ENCODE measurements at places on chromosomes 4 and X. TPM values are rescaled to one million over a fixed set of nuclear protein-coding genes. Genes with fewer than 3 reads are reported as not detected.

DNA sequence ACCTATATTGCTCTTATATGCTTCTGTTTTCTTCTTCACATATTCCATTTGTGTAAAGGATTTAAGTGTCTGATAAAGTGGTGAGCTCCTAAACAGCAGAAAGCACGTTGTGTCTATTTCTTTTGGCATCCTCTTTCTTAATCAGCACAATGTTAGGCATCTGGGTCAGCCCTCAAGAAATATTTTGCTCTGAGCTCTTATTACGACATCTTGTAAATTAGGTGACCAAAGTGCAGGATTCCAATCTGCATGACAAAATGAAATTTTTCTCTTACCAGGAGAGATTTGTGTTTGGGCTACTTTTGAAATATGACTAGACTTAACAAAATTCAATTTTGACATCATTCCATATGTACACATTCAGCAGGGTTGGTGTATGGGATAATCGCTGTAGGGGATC is 210.0 kb upstream of the IGFBP7 start:
- DNase-seq = no peak

- no peak for DNase-seq
Measured at GRCh38 chrX:130628516-130628915, 226.7 kb downstream of the RBMX2 start.

DNA sequence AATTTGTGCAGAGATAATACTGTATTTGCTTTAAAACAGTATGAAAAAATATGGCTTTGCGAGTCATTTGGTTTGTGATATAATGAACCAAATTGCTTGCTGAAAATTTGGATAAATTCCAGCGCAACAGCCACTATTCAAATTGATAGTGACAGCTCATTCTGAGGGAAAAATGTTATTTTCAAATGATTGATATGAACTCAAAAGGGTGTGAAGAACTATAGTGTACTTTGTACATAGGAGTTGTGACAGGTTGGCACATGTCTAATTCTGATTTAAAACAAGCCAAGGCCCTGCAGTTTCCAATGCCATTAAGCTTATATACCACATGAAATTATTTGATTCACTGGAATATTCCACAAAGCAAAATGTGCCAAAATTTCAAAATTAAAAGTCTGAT is 1628.9 kb upstream of the AGA start:
- no peak for DNase-seq

GRCh38 chr4:55611358-55612059 is 19.5 kb upstream of the PDCL2 start:
- no peak for DNase-seq

- DNase-seq = no peak
Measured at GRCh38 chr4:127799711-127800110, 17.6 kb downstream of the HSPA4L start.

DNA sequence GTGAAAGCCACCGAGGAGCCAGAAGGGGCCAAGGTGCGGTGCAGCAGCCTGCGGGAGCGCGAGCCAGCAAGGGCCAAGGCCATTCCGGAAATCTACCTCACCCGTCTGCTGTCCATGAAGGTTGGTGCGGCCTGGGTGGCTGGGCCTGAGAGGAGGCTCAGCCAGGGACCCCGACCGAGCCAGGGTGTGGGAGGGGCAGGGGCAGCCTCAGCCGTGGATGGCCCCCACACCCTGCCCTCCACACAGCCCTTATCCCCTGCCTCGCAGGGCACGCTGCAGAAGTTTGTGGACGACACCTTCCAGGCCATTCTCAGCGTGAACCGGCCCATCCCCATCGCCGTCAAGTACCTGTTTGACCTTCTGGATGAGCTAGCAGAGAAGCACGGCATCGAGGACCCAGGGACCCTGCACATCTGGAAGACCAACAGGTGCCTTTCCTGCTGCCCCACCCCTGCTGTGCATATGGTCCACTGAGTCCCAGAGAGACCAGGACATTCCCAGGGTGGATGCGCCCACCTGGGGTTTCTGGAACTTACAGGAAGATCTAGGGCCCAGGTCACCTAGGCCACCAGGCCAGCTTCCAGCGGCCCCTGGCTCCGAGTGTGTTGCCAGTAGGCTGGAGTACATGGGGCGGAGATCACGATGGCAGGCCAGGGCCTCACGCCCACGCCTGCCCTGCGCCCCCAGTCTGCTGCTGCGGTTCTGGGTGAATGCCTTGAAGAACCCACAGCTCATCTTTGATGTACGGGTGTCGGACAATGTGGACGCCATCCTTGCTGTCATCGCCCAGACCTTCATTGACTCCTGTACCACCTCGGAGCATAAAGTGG is 3.4 kb upstream of the SRPK3 start:
- no peak for DNase-seq

- no peak for DNase-seq
Measured at GRCh38 chr4:143251779-143252178, 67.1 kb downstream of the USP38 start.

ARHGAP36 gene
- total RNA-seq = not detected

PAGE2B gene
- total RNA-seq = not detected

DNA sequence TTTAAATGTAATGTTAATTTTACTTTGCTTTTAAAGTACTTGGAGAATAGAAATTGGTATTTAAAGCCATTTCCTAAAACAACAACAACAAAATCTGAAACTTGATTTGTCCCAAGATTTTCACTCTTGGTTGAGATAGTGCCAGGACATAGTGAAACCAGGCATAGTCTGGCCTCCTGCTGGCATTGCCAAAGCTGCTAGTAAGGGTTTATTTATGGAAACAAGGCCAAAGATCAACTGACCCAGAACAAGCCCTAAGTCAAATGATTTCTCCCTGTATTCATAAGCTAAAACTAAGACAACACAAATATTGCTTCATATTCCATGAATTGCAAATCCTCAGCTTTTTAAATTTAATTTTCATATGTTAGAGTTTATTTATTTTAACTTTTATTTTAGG is 227.5 kb upstream of the FGF13 start:
- no peak for DNase-seq

DNA sequence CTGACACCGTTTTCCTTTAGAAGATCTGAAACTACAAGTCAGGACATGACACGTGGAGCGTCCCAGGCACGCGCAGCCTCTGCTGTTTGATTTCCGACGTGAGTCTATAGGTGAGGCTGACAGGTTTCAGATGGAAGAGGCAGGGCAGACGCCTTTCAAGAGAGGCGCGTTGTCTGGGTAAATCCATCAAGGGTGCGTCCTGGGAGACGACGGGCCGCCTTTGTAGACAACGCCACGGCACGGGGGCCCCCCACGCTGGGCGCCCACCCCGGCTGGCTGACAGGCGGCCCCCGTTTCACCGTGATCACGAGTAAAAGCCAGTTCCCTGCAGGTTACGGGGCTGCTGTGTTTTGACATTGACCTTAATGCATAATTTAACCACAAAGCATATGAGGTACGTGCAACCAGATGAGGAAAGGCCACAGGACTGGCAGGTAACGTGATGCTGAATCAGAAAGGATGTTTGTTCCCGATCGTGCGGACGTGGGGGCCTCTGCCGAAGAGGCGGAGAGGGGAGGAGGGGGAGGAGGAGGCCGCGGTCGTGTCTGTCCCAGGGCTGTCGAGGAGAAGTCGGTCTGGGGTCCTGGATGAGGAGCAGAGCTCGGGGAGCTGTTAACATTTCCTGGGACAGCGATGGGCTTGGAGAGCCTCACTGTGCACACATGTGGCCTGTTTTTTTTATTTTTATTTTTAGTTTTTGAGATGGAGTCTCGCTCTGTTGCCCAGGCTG is 51.1 kb upstream of the PPP2R3B start:
- no peak for DNase-seq

DNA sequence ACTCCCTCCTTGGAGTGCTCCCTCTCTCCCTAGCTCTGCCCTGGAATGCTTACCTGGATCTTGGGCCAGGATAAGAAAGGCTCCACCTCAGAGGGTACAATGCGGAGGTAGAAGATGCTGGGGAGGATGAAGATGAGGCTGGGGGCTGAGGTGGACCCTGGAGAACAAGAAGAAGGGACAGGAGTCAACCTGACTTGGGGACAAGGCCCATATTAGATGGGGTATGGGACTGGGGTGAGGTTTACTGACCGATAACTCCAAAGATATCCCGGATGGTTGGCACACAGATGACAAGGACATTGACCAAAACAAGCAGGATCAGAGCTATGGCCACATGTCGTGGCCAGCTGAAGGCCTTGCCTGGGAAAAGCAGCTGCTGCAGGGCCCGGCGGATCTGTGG is 10.6 kb downstream of the SLC38A5 start:
- DNase-seq = no peak

DNA sequence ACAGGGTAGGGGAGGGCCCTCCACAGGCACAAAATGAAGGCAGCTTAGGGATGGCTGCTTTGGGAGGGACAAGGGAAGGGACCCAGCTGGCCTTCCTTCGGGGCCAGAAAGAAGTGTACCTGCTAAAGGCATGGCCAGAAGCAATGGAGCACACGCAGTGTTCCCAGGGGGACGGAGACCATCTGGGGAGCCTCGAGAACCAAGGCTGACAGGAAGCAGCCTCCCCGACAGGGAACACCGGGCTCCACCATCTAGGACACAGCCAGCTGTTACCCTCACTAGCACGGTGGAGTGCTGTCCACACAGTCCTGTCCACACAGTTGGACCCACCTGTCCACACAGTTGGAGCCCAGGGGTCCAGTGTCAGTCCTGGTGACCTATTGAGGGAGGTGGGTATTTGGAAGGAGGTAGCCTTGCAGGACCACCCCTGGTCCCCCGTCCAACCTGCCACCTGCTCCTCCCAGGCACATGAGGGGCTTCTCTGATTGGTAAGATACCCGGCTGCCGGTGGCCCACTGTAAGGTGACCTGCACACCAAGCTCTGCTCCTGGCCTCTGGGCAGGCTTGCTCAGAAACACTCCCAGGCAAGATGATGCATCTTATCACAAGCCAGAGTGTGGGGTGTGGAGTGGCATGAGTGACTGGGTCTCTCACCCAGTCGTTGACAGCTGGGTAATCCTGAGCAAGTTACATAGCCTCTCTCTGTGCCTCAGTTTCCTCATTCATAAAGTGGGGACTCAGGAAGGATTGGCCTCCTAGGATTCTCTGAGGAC is 20.5 kb upstream of the AFAP1 start:
- DNase-seq = peak; percentile 78

GRCh38 chr4:165118256-165118909 is 5.7 kb upstream of the TMEM192 start:
- no peak for DNase-seq

CFAP99 gene
- not detected for total RNA-seq

DNA sequence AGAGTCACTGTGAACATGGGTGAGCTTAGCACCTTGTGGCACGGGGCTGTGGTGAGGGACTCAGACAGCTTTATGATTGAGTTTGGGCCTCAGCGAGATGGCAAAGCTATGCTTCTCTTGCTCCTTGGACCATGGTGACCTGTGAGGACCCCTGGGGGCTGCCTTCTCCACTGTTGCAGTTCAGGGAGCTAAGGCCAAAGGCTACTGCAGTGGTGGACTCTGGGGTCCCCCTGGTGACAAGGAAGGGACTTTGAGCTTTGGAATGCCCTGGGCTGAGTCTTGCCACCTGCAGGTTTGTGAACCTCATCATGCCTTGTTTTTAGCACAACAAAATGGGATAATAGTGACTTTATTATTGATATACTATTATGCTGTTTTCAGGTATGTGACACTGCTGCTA is 36.5 kb downstream of the TBL1X start:
- DNase-seq = no peak

DNA sequence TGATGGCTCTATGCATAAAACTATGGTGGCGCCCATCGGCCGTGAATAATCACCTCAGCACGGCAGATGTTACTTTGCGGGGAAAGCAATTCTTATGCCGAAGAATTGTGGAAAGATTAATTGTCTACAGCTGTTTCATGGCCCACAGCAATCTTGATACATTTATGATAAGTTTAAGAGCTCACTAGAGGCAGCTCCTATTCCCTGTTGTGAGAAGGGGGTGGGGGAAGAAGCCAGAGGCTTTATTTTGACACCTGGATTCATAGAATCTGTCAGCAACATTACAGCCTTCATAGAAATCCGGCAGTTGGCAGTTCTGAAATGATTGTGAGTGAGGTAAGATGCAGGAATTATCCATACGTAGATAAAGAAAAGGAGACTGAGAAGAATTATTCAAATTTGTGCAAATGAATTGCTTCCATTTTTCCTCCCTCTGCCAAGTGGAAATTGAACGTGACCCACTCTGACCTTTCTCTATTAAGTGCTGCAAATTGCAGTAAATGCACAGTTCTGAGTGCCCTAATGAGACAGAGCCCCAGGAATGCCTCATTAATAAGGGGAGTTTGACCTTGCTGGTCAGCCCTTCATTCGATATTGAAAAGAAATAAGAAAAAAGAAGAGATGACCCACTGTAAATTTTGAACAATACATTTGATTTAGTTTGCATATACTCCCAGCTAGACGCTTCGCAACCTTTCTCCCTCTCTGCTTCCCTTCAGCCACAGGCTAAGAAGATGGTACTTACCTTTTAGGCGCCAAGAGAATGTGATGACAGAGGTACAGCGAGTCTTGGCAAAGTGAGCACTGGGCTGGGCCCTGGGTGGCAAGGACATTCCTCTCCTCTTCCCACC is 188.8 kb downstream of the GPAT3 start:
- DNase-seq = no peak

EFHC2 gene
- 0.51 TPM for total RNA-seq

GRCh38 chrX:40244980-40245379 is 147.2 kb upstream of the BCOR start:
- DNase-seq = no peak

- DNase-seq = no peak
Measured at GRCh38 chr4:14877246-14878225, 124.7 kb upstream of the CPEB2 start.

- DNase-seq = no peak
Measured at GRCh38 chrX:4243759-4244158, 530.3 kb upstream of the PRKX start.

GRCh38 chrX:129360175-129360574 is 163.1 kb downstream of the SMARCA1 start:
- peak; percentile 2 for DNase-seq

RS1 gene
- not detected for total RNA-seq

SMIM10 gene
- total RNA-seq = 2.7 TPM

FHIP1A gene
- 2.1 TPM for total RNA-seq
